ENCODE measurements at places on chromosomes 7 and 10.
A peak's percentile ranks its signal among the peaks of the same experiment; 100 is the strongest.

- DNase-seq: no peak
Observed at GRCh38 chr7:11527707-11528106, 304.3 kb downstream of the THSD7A start.

- no peak for DNase-seq
Observed at GRCh38 chr7:116122972-116123595, 87.3 kb upstream of the TES start.

GRCh38 chr7:116210345-116211005, at the start of gene TES:
Gene TES (plus strand): TSS chr7:116210539. CDS start chr7:116210708, 169 bp downstream.
- DNase-seq: peak; percentile 39

DNA sequence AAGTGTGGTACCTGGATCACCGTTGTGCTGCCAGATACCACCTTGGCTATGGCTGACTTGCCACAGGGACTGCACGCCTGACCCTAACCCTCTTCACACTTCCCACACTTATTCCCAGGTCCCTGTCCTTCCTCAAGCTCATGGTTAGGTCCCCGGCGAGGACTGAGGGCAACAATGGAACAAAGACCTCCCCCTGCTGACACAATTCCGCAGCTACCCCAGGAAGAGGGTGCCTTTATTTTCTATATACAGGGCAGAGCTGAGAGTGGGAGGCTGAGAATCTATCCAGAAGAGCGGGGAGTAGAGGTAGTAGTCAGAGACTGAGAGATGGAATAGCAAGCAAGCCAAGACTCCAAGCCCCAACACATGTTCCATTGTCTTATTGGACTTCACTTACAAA, 118.1 kb upstream of the SEM1 start:
- DNase-seq: no peak

DNA sequence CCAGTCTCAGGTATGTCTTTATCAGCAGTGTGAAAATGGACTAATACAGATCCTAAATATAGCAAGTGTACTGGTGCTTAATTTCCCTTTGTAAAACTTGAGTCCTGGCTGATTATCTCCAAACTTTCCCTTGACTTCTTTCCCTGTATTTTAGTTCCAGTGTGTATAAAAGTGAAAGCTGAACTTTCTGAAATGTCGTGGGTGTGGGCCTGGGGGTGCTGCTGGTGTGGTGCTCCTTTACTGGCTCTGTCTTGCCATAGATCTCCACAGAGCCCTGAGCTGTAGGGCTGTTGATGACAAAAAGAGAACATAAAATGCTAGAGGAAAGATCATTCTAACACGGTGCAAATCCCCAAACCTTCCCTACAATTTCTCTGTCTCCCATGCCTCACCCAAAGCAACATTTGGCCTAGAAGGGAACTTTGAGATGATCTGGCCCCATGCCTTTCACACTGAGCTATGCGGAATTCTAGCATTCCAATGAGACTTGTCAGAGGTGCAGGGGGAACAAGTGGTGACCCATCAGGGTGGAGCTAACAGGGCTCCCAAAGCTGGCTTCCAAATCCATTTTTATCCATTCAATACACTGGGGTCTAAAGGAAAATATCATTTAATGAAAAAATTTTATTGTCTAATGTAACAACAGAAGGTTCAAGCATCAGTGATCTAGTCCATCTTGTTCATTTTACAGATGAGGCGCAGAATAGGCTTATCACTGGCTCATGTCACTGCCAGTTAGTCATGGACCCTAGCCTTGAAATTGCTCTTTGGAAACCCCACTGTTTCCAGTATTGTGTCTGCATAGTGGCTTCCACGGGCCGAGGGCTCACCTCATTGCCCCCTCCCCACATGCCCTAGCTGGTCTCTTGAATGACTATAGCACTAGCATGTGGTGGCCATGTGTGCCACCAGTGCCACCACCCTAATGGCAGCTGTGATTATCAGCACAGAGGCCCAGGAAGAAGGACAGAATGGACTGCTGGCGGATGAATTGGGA, 1000.9 kb downstream of the LRMDA start:
- DNase-seq: no peak

- no peak for DNase-seq
Observed at GRCh38 chr7:28558236-28558635, 145.9 kb downstream of the CREB5 start.

DNA sequence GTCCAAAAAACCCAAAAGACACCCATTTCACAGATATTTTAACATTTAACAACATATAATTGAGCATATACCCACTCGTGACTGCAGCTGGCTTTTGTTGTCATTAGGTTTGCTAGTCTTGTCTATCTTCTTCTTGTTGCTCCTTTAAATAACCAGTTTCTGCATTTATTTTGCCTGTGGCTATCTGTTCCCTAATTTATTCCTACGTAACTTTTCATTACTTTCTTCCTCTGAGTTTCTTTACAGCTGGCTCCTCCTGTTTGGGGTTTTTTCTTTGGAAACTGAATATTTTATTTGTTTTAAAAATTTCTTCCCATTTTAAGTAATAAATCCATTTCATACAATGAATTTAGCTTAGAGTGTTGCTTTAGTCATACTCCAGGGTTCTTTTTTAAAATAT, 14.4 kb downstream of the PILRA start:
- DNase-seq: no peak

GRCh38 chr10:44384601-44385025, 284 bp downstream of the CXCL12 start:
- no peak for DNase-seq

- DNase-seq: no peak
Observed at GRCh38 chr10:63883861-63884260, 362.7 kb downstream of the REEP3 start.

- DNase-seq: no peak
Observed at GRCh38 chr10:56116684-56117083, 244.4 kb downstream of the ZWINT start.

- DNase-seq: no peak
Observed at GRCh38 chr10:43336061-43336460, 35.4 kb upstream of the FXYD4 start.

DNA sequence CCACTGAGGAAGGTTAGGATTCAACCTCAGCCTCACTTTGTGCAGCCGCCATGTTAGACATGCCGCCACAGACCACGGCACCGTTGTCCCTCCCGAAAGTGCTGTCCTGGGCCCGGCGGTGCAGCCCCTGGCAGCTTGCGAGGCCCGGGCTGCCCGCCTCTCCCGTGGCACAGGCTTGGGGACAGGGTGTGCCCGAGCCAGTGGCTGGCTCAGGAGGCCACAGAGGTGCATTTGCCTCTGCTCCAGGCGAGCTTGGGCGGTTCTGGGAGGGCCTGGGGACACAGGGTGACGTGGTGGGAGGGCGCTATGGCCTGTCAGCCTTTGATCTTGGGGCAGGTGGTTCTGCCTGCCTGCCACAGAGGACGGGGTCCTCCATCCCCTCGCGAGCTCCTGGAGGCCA, 41.1 kb downstream of the NKX6-2 start:
- DNase-seq: no peak

DNA sequence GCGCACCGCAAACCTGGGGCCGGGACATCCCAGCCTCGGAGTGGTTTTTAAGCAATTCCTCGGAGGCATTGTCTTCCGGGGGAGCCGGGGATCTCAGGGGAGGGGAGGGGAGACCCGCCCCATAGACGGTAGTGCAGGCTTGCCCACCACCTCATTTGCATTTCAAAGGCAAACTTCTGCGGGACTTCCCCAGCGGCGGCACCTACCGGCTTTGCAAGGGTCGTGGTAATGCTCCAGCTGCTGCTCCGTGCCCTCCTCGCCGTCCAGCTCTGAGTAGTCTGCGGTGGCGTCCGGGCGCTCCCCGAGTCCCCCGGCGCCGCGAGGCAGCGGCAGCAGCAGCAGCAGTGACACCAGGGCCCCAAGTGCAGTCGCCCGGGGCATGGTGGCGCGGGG, 425 bp downstream of the TLL2 start:
- DNase-seq: peak; percentile 16

DNA sequence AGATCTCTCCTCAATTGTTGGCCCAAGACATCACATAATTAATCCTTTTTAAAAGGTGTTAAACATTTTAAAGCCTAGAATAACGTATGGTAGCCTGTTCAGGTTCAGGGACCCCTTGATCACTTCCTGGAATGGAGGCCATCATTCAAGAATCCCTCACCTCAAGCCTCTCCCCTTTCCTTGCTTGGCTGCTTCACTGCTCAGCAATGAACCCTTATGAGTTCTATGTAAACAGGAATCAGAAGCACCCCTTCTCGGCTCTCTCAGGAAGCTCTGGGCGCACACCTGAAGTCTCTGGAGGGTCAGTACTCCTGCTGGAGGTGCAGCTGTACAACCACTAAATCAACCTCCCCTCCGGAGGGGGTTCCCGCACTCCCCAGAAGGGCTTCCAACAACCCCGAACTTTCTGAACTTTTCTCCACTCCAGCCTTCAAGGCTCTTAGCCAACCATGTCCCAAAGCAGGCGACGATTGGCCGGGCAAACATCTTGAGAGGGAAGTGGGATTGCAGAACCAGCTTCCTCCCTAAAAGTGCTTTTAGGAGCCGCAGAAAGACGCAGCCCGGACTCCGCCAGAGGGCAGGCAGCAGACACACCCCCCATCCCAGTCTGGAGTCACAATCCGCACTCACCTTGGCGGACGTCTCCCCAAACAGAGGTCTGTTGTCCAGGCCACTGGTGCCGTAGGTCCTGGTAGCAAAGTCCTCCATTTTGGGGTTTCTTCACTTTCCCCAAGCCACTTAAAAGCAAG, 562 bp downstream of the TMEM243 start:
- no peak for DNase-seq

- no peak for DNase-seq
Observed at GRCh38 chr7:43618073-43618472, 35.2 kb downstream of the STK17A start.

- DNase-seq: no peak
Observed at GRCh38 chr7:129690701-129691100, 79.2 kb downstream of the NRF1 start.

DNA sequence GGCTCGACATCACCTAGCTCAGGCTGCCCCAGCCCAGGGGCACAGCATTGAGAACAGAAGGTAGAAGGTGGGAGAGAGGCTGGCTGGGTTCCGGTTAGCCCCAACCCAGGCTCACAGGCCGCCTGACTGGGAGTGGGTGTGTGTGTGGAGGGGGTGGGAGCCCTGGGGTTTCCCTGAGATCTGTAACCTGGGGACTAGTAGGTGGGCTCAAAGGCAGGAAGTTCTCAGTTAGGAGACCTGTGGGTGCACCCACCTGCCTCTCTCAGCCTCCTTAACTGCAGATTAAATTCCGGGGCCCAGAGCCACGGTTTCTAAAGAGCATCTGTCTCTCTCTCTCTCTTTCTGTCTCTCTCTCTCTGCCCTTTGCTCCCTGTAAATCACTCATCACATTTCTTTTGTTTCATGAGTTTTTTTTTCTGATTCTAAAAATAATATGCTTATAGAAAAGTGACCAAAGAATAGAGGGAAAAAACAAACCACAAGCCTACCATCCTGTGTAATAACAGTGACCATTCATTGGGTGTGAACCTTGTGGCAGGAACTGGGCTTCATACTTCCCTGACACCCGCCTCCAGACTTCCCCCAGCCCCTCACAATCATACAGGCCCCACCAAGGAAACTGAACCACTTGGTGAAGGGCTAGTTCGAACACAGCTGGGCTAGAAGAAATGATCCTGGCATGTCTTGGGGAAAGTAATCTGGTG, 83.4 kb upstream of the SMNDC1 start:
- no peak for DNase-seq

All from stimulated activated CD8-positive, alpha-beta memory T cell treated with anti-CD3 and anti-CD28 coated beads, Interleukin-15, amount 100 ng/mL, for 24 hours (primary cell).